ENCODE measurements at places on chromosomes 6 and 20.

- DNase-seq, result peak; percentile 57
These were observed 771 bp upstream of the PPP1R3G start for GRCh38 chr6:5084360-5084780.

DNA sequence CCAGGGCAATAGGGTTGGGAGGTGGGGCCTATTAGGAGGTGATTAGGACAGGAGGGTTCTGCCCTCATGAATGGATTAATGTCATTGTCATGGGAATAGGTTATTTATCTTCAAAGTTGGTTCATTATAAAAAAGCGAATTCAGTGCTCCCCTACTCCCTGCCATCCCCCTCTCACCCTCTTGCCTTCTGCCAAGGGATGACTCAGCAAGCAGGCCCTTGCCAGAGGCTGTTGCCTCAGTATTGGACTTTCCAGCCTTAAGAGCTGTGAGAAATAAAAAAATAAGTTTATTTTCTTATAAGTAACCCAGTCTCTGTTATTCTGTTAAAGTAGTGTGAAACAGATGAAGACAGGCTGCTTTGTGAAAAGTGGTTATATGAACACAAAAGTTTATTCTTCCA lies 381.1 kb upstream of the ZFP64 start:
- DNase-seq, result no peak

DNA sequence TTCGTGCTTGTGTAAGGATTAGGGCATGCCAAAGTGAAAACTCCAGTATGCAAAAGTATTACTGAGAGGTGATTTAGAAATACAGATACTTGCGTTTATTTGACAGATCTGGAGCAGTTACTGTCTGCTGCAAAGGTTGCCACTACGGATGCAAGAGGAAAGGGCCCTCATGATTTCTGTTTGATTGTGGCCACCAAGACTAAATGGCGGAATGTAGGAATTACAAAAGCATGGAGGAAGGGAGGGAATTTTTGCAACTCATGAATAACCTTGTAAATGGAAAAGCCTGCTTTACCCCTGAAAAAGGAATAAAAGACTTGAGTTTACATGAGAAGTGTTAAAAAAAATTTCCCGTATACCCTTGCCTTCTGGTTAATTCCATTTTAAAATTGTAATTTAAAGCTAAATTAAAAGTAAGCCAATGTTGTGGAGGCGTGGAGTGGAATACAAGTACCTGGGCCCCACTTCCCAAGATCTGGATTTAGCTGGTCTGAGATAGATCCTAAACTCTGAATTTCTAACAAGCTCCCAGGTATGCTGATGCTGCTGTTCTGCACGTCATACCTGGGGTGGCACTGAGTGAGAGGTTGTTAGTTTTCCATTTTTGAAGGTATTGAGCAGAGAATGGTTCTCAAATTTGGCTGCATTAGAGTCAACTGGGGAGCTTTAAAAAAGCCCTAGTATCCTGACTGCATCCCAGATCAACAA lies 56.6 kb upstream of the NKX2-2 start:
- DNase-seq, result no peak

- DNase-seq, result no peak
These were observed 47.9 kb downstream of the FOXO3 start for GRCh38 chr6:108608453-108609275.

DNA sequence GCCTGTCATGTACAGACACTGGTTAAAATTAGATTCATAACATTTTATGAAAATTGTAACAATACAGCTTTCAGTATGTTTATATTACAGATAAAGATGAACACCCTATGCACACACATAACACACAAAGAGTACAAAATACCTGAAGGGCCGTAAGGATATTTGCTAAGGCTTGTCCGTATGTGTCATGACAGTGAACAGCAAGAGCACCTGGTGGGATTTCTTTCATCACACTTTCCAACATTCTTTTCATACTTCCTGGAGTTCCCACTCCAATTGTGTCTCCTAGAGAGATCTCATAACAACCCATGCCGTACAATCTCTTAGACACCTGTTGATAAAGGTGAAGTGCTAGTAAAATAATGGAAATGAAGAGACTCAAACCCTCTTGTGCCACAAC lies 83.7 kb downstream of the HMGCLL1 start:
- DNase-seq, result no peak

DNA sequence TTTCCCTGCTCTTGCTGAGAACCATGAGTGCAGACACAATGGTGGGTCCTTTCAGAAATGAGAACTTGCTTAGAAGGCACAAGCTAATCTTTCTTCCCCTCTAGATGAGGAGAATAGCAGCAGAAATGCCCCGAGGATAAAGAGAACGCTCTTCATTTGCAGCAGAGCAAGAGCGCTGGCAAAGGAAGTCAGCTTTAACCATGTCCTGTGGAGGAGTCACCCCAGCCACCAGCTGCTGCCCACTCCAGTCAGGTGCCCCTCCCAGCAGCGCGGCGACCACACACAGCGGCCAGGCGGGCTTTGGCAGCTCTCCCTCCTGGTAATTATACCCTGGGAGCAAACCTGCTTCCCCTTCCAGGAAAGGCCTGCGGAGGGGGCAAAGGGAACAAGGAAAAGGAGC lies 42.4 kb upstream of the EMILIN3 start:
- DNase-seq, result peak; percentile 57

DNA sequence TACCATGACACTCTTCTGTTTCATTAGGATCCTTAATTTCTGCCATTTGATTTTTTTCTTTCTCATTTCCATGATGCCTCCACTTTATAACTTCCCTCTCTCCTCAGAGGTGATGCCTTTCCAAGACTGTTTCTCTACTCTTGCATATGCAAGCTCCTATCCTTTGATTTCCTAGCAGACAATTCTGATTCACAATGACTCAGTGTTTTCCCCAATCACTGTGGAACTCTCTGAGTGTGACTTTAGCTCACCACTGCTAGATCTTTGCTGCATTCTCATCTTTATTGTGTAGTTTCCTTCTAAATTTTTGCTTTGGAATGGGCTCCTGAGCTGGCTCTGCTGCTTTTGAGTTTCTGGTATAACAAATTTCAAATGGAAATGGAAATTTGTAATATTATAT lies 184.9 kb downstream of the TINAG start:
- DNase-seq, result no peak

DNA sequence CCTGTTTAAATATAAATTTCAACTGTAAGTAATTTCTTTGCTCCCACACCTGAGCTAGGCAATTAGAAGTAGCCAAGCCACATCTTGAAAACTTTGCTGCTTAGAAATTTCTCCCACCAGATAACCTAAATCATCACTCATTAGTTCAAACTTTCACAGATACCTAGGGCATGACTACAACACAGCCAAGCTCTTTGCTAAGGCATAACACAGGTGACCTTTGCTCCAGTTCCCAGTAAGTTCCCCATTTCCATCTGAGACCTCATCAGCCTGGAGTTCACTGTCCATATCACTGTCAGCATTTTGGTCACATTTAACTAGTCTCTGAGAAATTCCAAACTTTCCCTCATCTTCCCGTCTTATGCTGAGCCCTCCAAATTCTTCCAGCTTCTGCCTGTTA lies 79.8 kb upstream of the OPRM1 start:
- DNase-seq, result no peak

GRCh38 chr6:144689503-144690040 lies 404.4 kb downstream of the UTRN start:
- DNase-seq, result no peak

- DNase-seq, result no peak
These were observed 13.1 kb upstream of the SAYSD1 start for GRCh38 chr6:39128106-39128505.

Measured in C1 segment of cervical spinal cord (tissue), 14 donors.